Keratinocyte (primary cell): ENCODE measurements at places on chromosomes 4 and X.

DNA sequence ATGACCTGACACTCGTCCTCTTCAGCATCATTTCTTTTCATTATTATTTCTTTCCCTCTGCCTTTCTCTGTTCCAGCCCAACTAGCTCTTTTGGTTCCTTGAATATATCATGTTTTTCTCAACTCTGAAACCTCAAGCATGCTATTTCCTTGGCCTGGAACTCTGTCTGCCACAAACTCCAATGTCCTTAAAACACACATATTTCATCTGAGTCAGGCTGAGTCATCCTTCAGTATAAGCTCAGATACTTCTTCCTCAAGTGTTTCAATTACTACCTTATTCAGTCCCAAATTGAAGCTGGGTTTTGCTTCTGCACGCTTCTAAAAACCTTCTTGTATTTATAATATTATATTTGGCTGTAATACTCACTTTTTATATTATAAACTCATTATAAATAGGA is 424.2 kb downstream of the PDGFC start:
- no peaks in the 10 kb centered on the region for H3K36me3 ChIP-seq
- H3K4me3 ChIP-seq, result no peak overlapping the region
- H3K27ac ChIP-seq, result no peak overlapping the region
- no peak for DNase-seq

DNA sequence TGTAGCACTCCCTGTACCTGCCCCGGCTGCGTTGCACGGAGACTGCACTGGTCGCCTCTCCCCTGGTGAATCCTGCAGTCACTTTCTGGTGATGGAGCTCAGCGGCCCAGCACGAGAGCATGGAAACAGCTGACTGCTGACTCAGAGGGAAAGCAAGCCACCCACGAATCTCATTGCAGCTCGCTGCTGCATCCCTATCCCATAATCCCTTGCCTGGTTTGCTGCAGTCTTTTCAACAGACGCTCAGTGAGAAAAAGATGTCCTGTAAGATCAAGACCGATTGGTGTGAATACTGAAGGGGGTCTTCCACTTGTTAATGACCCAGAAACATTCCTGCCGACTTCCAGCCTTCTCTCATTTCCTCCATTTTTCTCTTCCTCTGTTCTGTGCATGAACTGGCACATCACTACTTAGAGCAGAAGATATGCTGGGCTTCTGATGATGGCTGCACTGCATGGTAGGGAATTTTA is 52.9 kb downstream of the TRIM2 start:
- no peaks in the 10 kb centered on the region for H3K27me3 ChIP-seq
- no peaks in the 10 kb centered on the region for H3K4me1 ChIP-seq
- H3K36me3 ChIP-seq, result no peaks in the 10 kb centered on the region
- no peak overlapping the region for H3K4me3 ChIP-seq

GRCh38 chr4:152283801-152284470 is 252.0 kb downstream of the FBXW7 start:
- H3K4me1 ChIP-seq, result peaks cover 6% of the 10 kb centered on the region
- H3K27me3 ChIP-seq, result no peaks in the 10 kb centered on the region
- no peaks in the 10 kb centered on the region for H3K36me3 ChIP-seq
- no peak overlapping the region for H3K27ac ChIP-seq
- no peak for DNase-seq

GRCh38 chrX:4762196-4762595 is 1048.7 kb upstream of the PRKX start:
- no peak overlapping the region for H3K4me3 ChIP-seq
- no peak overlapping the region for H3K27ac ChIP-seq
- no peaks in the 10 kb centered on the region for H3K4me1 ChIP-seq
- H3K36me3 ChIP-seq, result no peaks in the 10 kb centered on the region
- H3K27me3 ChIP-seq, result no peaks in the 10 kb centered on the region
- DNase-seq, result no peak

DNA sequence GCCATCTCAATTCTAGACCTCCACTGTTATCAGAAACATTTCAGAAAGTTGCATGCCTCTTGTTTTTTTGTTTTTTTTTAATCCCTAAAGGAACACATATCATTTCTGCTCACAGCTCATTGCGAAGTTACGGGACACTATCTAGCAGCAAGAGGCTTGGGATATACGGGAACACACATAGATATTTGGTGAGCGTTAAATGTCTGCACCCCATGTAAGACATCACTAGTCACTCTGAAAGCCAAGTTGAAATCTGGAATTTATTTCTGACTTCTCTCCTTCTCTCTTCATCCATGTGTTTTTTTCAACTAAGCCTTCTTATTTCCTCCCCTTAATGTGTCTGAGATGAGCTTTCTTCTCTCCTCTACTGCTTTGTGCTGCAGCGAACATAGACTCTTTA is 683.7 kb downstream of the PDHA2 start:
- no peak for DNase-seq
- no peak overlapping the region for H3K27ac ChIP-seq
- no peaks in the 10 kb centered on the region for H3K27me3 ChIP-seq
- no peaks in the 10 kb centered on the region for H3K4me1 ChIP-seq
- H3K36me3 ChIP-seq, result no peaks in the 10 kb centered on the region

DNA sequence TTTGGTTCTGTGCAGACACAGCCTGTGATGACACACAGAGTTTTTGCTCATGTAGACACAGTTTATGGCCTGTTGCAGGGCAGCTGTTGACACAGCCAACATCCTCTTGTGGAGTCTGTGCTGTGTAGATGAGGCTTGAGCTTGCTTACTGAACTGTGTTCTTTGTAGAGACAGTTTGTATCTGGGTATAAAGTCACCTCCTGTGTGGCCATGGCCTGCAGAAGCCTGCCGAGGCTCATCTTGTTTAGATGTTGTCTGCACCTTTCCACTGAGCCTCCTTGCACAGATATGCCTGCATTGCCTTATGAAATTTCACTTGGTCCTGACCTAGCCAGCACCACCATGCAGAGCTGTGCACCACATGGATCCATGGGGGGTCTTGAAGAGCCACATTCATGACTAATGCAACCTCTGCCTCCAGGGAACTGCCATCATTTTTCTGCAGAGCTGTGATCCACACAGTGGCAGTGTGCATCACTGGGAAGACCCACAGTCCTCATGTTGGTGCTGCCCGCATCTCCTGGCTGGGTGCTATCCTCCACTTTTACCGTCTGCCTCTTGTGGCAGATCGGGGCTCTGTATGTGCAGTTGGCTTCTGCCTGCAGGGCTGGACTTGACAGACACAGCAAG is 198.0 kb upstream of the MAMLD1 start:
- H3K27me3 ChIP-seq, result no peaks in the 10 kb centered on the region

- no peak overlapping the region for H3K27ac ChIP-seq
- no peaks in the 10 kb centered on the region for H3K27me3 ChIP-seq
- no peak overlapping the region for H3K4me3 ChIP-seq
- no peaks in the 10 kb centered on the region for H3K36me3 ChIP-seq
Measured at GRCh38 chrX:106649523-106650428, 38.0 kb downstream of the RADX start.

DNA sequence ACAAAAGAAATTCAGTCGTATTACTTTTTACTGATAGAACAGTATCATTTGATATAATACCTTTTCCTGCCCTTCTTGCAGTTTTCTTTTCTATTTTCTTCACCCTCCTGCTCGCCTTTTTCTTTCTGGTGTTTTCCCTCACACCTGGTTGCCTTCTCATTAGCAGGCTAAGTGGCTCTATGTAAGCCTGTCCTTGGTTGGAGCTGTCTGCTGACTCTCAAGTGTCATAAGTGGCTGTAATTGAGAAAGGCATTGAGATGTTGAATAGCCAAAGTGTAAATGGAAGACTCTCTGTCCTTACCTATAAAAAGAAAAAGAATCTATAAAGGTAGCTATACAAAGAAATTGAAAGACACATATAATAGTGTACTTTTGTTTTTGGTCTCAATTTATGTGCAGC is 180.7 kb downstream of the ADGRL3 start:
- H3K36me3 ChIP-seq, result no peaks in the 10 kb centered on the region
- no peak overlapping the region for H3K27ac ChIP-seq
- H3K4me3 ChIP-seq, result no peak overlapping the region
- H3K27me3 ChIP-seq, result no peaks in the 10 kb centered on the region
- no peak for DNase-seq
- no peaks in the 10 kb centered on the region for H3K4me1 ChIP-seq

DNA sequence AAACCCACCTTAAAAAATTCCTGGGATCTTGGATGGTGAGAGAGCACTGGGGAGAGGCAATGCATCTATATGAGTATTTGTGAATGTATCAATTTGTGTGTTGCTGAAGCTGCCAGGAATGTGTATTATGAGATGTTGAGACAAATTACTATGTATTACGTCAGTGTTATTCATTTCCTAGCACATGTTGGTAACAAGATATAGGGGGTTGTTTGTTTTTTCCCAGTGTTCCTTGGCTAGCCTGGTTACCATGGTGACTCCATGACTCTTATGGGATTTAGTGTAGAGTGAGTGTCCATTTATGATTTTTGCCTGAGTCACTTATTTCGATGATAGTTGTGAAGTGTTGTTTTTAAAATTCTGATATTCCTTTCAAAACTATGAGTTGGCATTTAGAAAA is 65.6 kb downstream of the RAB40A start:
- H3K4me1 ChIP-seq, result peaks cover 12% of the 10 kb centered on the region
- no peak overlapping the region for H3K4me3 ChIP-seq
- DNase-seq, result peak; percentile 78
- peak overlapping the region; percentile 86 for H3K27ac ChIP-seq

DNA sequence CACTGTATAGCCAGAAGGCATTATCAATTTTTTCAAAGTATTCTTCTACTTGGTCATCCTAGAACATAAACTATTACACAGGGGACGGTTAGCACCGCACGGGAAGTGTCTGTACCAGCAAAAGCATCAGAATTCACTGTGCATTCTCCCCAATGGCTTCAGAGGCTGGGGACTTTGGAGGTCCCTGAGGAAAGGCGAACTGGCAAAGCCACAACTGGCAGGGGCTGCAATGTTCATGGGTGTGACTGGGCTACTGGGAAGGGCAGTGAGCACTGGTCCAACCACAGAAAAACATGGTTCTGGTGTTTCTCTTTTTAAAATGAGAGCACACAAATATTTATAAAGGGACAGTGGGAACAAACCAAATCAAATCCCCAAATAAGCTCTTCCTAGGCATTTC is 83.5 kb downstream of the C4orf51 start:
- H3K4me3 ChIP-seq, result no peak overlapping the region
- H3K27me3 ChIP-seq, result no peaks in the 10 kb centered on the region
- H3K27ac ChIP-seq, result no peak overlapping the region
- DNase-seq, result no peak
- H3K4me1 ChIP-seq, result no peaks in the 10 kb centered on the region
- peaks cover 29% of the 10 kb centered on the region for H3K36me3 ChIP-seq

GRCh38 chr4:93384241-93384640 is 444.3 kb upstream of the ATOH1 start:
- H3K4me1 ChIP-seq, result no peaks in the 10 kb centered on the region
- no peaks in the 10 kb centered on the region for H3K27me3 ChIP-seq
- H3K36me3 ChIP-seq, result no peaks in the 10 kb centered on the region
- DNase-seq, result no peak

DNA sequence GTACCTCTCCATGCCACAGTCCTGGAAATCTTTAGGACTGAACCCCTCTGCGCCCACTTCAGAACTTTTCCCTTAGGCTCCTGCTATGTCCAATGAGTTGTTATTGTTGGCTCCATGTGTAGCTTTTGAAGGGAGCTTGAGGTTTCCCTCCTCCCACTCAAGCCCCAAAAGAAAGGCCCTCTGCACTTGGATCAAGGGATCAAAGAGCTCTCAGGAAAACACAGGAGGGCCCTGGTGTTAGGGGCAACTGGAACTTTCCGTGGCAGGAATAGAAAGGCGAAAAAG is 135.0 kb downstream of the RASL11B start:
- no peaks in the 10 kb centered on the region for H3K36me3 ChIP-seq
- H3K27ac ChIP-seq, result no peak overlapping the region
- no peak overlapping the region for H3K4me3 ChIP-seq

DNA sequence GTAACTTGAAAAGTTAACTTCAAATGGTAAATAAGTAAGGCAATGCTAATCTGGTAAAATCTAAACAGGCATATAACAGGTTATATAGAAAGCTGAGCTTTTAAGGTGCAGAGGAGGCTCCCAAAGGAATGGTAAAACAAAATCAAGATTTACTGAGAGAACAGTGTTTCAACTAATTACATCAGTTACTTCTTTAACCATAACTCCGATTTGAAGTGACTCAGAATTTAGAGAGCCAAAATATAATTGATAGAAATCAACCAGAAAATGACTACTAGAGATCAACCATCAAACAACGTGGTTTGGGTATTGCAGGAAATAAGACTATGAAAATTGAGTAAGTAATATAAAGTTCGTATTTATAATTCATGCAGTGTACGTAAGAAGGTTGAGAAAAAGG is 6.9 kb downstream of the G3BP2 start:
- peak overlapping the region; percentile 75 for H3K27ac ChIP-seq
- peaks cover 15% of the 10 kb centered on the region for H3K4me1 ChIP-seq
- peaks cover 4% of the 10 kb centered on the region for H3K36me3 ChIP-seq
- H3K27me3 ChIP-seq, result no peaks in the 10 kb centered on the region

- H3K36me3 ChIP-seq, result no peaks in the 10 kb centered on the region
- H3K27me3 ChIP-seq, result no peaks in the 10 kb centered on the region
- H3K27ac ChIP-seq, result no peak overlapping the region
- no peak for DNase-seq
Measured at GRCh38 chr4:7572894-7573293, 138.2 kb upstream of the PSAPL1 start.

GRCh38 chrX:45261005-45261404 is 60.3 kb upstream of the DIPK2B start:
- DNase-seq, result no peak
- no peaks in the 10 kb centered on the region for H3K4me1 ChIP-seq
- no peaks in the 10 kb centered on the region for H3K36me3 ChIP-seq

DNA sequence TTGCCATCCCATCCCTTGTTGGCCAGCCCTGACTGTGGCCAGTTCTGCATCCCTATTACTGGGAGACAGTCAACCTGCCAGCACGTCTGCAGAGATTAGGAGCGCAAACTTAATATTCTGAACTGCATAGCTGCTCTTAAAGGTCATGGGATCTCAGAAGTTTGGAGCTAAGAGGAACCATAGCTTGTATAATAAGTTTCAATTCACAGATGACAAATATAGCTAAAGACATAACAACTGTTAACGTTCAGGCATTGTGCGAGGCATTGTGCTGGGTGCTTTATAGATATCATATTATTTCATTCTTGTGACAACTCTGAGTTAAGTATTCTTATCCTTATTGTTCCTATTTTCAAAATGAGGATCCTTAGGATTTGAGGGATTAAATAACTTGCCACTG is 3.7 kb downstream of the SCARB2 start:
- peaks cover 44% of the 10 kb centered on the region for H3K4me1 ChIP-seq
- no peak overlapping the region for H3K27ac ChIP-seq
- no peaks in the 10 kb centered on the region for H3K36me3 ChIP-seq
- H3K27me3 ChIP-seq, result no peaks in the 10 kb centered on the region
- H3K4me3 ChIP-seq, result no peak overlapping the region
- DNase-seq, result no peak

GRCh38 chrX:72308566-72309296 is 3.0 kb upstream of the CITED1 start:
- H3K4me3 ChIP-seq, result peak overlapping the region; percentile 43
- no peak overlapping the region for H3K27ac ChIP-seq
- H3K4me1 ChIP-seq, result peaks cover 11% of the 10 kb centered on the region
- H3K36me3 ChIP-seq, result no peaks in the 10 kb centered on the region
- H3K27me3 ChIP-seq, result peaks cover 78% of the 10 kb centered on the region
- no peak for DNase-seq

- H3K27me3 ChIP-seq, result peaks cover 5% of the 10 kb centered on the region
- no peak overlapping the region for H3K27ac ChIP-seq
- H3K4me3 ChIP-seq, result no peak overlapping the region
- no peaks in the 10 kb centered on the region for H3K4me1 ChIP-seq
- DNase-seq, result no peak
- H3K36me3 ChIP-seq, result no peaks in the 10 kb centered on the region
Measured at GRCh38 chr4:38442073-38442788, 221.8 kb upstream of the KLF3 start.
